ENCODE measurements at places on chromosomes 7 and 10. TPM values are rescaled to one million over a fixed set of nuclear protein-coding genes. Genes with fewer than 3 reads are reported as not detected.

Gene SPDYE11
- not detected for total RNA-seq

Gene CD36
- total RNA-seq = 84.1 TPM

Gene PTF1A
- not detected for total RNA-seq

Gene CAMK1D
- total RNA-seq = 3.7 TPM

Gene TRIM73
- 0.20 TPM for total RNA-seq

Gene GARIN1A
- 0.59 TPM for total RNA-seq

Measured in subcutaneous preadipocyte (primary cell).